ENCODE measurements at places on chromosomes 16 and 17.
A peak's percentile ranks its signal among the peaks of the same experiment; 100 is the strongest.

DNA sequence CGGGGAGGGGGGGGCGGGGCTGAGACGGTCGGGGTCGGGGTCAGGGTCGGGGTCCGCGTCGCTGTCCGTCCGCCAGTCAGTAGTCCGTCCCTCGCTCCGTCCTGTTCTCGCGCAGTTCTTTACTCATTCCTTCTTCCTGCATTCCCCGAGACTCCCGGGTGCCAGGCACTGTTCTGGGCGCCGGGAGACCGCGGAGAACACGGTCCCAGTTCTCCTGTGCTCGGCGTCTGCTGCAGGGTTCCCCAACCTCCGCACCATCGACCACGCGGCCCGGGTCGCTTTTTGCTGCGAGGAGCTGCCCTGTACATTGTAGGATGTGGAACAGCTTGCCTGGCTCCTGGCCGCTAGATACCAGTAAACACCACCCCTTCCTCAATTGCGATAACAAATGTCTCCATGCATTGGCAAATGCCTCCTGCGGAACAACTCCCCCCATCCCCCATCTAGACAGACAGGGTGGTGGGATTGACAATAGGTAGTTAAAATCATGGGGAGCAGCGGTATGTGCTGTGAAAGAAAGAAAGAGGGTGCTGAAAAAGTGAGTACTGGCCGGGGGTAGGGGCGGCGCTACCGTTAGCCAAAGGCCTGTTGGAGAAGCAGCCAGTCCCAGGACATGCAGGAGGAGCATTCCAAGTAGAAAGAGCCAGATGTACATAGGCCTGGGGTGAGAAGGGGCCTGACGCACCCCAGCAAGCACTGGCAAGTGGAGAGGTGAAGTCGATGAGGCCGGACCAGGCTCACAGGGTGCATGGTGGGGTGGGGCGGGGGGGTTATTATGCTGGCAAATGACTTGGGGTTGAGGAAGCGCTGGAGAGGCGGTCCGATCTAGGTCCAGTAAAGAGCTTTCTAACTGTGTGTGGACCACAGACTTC lies 631 bp downstream of the TRAF7 start:
- DNase-seq, result no peak

DNA sequence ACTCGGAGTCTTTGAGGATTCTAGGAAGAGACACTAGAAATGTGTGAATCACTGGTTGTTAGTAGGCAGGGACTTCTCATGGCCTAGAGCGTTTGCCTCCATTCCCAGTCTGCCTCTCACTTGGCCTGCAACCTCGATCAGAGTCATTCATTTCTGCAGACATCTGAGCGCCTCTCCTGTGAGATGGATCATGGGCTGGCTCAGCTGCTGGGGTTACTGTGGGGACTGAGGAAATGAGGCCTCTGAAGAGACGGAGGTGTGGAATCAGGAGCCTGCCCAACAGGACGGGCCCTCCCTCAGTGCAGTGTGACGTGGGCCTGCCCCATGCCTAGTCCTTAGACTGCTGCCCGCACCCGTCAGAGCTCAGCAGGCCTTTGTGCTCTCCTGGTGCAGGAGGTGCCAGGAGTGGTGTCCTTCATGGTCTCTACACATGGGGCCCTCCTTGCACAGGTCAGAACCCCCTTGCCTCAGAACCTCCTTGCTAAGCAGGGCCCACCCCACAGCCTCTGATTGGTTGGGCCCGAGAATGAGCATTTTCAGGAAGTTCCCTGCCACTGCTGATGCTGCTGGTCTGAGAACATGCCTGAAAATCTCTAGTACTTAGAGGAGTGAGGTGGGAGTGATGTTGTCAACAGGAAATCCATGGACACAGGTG lies 99.4 kb downstream of the NPIPB11 start:
- DNase-seq, result no peak

DNA sequence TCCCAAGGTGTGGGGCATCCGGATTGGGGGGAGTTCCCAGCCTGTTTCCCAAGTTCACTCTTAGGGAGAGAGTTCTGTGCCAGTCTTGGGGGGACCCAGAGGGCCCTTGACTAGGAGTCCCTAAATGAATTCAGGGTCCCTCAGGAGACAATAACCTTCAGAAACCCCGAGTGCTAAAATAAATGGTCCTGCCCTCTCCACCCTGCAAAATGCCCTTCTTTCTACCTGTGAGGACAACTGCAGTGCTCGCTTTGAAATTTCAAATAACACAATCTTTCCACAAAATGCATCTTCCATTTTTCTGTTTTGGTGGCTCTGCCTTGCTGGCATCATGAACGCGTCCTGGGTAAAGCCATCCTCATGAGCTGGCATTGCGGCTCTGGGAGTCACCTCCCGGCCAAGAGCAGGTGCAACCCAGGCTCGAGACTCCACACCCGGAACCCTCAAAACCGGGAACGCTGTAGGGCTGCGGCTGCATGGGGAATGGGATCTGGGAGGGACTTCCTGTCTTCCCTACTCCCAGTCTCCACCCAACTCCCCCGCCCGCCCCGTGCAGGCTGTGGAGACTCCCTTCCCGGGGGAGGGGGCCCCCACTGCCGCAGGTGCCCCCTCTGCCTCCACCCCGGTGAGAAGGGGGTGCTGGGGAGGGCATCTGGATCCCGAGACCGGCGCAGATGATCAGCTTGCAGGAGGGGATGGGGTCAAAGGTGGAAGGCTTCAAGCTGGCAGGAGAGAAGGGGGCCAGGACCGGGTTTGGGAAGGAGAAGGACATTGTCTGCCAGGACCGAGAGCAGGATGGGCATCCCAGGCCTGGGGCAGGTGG lies at the start of gene ZNF205:
Gene ZNF205, plus strand, starts transcription at position 529 of the 823 bp plus-strand sequence. CDS start 845 bp downstream, outside the sequence.
- DNase-seq, result peak; percentile 88

- no peak for DNase-seq
These were observed 19.4 kb downstream of the TMEM94 start for GRCh38 chr17:75475851-75476250.

- DNase-seq, result no peak
These were observed 246.7 kb upstream of the SDK2 start for GRCh38 chr17:73890831-73891405.

DNA sequence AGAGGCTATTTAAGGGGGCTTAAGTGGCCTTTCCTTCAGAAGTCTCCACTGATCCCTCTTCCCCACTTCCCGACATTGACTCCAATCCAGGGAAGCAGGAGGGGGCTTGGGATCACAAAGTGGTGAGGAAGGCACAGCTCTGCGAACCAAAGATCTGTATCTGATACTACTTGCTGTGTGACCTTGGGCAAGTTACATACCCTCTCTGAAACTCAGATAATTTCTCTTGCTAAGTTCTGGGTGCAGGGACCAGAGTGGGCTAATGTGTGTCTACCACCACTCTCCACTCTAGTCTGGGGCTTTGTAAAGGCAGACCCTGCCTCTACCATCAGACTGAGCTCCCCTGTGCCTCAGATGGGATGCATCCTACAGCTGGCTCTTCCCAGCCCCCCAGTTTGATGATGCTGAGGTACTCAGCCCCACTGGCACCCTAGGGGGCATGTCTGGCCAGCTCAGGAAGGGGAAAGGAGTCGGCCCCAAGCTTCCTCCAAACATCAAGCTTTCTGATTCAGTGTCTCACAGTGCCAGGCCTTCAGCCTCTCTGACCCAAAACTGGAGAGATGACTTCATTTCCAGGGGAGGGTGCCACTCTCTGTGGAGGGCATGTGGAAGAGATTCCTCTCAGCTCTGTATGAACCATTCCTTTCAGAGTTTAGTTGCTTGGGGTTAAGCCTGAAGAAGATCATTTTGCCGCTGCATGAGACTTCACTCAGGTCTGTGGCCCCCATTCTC lies 10.9 kb downstream of the DLX4 start:
- no peak for DNase-seq

GRCh38 chr17:64679710-64680216 lies 17.7 kb upstream of the SMURF2 start:
- DNase-seq, result no peak

- no peak for DNase-seq
These were observed 11.2 kb upstream of the WFIKKN1 start for GRCh38 chr16:619476-620100.

DNA sequence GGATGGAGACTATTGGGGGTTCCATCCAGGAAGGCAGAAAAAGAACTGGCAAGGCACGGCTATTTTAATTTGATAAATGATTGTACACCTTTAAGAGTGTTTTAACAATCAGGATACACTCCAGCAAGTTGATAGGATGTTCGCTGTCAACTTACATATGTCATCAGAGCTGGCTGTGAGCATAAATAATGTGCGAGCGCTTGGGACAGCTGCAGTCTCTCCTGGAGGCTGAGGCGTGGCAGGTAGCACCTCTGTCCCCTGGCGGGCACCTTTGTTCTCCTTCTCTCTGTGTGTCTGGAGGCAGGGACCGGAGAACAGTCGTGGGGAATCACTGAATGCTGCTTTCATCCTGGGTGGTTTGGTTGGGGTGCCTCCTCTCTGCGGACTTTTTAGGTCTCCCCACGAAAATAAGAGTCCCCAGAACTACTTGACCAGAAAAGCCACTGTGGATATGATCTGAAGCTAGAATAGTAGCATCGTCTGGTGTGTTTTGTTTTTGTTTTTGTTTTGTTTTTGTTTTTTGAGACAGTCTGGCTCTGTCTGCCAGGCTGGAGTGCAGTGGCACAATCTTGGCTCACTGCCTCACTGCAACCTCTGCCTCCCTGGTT lies 9.4 kb downstream of the BAHCC1 start:
- no peak for DNase-seq
